ENCODE measurements at places on chromosomes 4 and X.

DNA sequence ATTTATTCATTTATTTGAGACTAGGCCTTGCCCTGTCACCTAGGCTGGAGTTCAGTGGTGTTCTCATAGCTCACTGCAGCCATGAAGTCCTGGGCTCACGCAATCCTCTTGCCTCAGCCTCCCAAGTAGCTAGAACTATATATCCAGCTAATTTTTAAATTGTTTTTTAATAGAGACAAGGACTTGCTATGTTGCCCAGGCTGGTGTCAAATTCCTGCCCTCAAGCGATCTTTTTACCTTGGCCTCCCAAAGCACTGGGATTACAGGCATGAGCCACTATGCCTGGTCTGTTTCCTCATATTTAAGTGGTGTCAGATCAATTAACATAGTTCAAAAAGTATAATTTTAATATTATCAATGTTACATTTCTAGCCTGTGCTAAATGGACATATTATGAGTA lies 68.5 kb downstream of the AFF1 start:
- no peak for DNase-seq

GRCh38 chr4:149293046-149293649 lies 522.5 kb downstream of the IQCM start:
- DNase-seq: no peak

GRCh38 chr4:39756159-39756558 lies 58.2 kb downstream of the UBE2K start:
- no peak for DNase-seq

DNA sequence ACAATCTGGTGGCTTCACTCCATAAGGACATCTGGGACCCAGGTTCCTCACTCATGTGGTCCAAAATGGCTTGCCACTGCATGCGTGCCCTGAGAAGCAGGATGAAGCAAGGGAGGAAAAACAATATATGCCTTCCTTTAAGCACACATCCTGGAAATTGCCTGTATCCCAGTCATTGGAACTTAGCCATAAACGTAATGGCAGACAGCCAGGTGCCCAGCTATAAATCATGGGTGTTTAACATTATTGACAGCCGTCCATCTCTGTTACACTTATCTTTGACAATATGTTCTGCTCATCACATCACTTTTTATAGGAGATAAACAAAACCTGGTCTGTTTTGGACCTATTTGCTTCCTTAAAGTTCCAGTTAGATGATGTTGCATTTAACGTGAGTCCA lies 181.0 kb downstream of the AASDH start:
- no peak for DNase-seq

DNA sequence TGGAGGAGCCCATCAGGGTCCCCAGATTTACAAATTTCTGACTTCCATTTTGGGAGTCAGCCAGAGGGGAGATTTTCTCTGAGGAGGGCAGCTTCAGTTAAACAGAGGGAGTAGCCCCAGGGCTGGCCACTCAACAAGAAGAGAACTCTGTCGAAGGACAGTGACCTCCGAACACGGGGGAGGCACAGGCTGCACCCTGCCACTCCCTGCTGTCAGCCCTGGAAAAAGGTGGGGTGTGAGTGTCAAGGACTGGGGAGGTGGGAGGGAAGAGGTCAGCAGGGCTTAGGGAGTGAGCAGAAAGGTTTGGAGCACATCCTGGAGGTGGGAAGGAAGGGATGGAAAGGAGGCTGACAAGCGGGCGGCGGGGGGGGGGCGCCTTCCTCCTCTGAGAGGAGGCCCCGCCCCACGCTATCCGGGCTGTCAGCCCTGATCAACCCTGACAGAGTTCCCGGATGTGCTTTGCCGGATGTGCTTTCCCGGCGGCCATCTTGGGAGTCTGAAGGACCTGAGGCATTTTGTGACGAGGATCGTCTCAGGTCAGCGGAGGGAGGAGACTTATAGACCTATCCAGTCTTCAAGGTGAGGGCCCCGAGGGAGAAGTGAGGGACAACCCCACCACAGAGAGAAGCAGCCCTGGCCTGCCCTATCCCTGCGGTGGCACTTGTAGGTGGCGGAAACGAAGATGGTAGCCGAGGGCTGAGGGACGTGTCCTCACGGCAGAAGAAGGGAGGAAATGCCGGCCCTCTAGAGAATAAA lies at the start of gene MAGEC1:
TSS of gene MAGEC1 (plus strand) at position 495 of the 756 bp plus-strand sequence. CDS start 1,179 bp downstream, outside the sequence.
- no peak for DNase-seq

DNA sequence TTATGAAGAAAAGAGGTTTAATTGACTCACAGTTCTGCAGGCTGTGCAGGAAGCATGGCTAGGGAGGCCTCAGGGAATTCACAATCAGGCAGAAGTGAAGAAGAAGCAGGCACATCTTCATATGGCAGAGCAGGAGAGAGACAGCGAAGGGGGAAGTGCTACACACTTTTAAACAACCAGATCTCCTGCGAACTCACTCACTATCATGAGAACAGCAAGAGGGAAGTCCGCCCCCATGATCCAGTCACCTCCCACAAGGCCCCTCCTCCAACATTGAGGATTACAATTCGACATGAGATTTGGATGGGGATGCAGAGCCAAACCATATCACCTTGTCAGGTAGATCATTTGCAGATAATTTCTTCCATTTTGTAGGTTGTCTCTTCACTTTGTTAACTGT lies 555.5 kb upstream of the MAGEB2 start:
- DNase-seq: no peak

- DNase-seq: no peak
These were observed 2.0 kb downstream of the SEC24B start for GRCh38 chr4:109435635-109436034.

- DNase-seq: peak; percentile 37
These were observed 88.2 kb upstream of the USP9X start for GRCh38 chrX:40996886-40997530.

- DNase-seq: no peak
These were observed 58.8 kb downstream of the LNX1 start for GRCh38 chr4:53532521-53532920.

All from hepatic stellate cell (primary cell).